HuH-7.5 (cell line): ENCODE measurements at places on chromosomes 16 and 17.

DNA sequence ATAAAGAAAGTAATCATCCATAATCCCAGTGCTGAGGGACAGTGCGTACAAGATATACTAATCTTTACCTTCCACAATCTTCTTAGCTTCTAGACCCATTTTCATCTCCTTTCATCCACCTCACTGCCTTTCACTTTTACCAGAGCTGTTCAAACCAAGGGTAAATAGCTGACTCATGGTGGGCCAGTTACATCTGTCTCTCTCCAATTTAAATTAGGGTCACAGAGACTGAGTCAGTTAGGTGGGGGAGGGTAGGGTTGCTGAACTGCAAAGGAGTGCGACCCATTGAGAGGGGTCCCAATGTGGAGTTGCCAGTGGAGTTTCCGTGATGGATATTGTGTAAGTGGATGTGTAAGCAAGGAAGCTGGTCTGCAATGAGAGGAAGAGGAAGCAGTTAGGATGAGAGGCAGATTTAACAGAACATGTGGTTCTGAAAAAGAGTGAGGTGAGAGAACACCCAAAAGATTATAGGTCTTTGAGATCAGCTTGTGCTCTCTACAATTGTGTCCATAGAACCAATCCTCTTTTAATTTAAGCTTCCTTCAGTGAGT, 83.5 kb downstream of the GP2 start:
- no peak for DNase-seq

- no peak for DNase-seq
These were observed 3.4 kb upstream of the MMD start for GRCh38 chr17:55424893-55425540.

DNA sequence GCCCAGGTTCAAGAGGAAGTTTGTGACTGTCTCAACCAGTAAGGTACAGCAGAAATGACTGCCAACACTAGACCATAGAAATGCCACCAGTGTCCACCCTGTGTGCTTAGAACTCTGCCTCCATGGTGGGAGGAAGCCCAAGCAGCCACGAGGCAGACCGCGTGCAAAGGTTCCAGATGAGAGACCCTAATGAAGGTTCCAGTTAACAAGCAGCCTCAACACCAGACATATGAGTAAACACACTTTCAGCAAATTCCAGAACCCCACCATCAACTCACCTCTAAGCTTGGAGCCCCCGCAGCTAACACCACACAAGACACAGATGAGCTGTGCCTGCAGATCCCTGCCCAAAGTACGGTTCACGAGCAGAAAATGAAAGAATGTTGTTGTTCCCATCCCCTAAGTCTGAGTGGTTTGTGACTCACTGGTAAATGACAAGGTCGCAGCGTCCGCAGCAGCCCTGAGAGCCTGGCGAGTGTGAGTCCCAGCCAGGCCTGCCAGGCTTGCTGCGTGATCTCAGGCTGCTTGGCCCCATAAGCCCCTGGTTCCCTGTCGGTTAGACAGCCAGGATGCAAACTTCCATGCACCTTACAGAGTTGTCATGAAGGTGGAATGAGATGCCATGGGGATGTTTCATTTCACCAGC, 193.7 kb downstream of the C16orf95 start:
- DNase-seq = no peak

GRCh38 chr17:74177018-74177450, 26.4 kb upstream of the RPL38 start:
- no peak for DNase-seq

GRCh38 chr16:57264381-57264780, 19.3 kb downstream of the ARL2BP start:
- DNase-seq = no peak

- no peak for DNase-seq
These were observed 9.2 kb downstream of the CASKIN2 start for GRCh38 chr17:75506134-75506533.

- DNase-seq = no peak
These were observed 6.7 kb upstream of the RPL38 start for GRCh38 chr17:74196541-74197317.

DNA sequence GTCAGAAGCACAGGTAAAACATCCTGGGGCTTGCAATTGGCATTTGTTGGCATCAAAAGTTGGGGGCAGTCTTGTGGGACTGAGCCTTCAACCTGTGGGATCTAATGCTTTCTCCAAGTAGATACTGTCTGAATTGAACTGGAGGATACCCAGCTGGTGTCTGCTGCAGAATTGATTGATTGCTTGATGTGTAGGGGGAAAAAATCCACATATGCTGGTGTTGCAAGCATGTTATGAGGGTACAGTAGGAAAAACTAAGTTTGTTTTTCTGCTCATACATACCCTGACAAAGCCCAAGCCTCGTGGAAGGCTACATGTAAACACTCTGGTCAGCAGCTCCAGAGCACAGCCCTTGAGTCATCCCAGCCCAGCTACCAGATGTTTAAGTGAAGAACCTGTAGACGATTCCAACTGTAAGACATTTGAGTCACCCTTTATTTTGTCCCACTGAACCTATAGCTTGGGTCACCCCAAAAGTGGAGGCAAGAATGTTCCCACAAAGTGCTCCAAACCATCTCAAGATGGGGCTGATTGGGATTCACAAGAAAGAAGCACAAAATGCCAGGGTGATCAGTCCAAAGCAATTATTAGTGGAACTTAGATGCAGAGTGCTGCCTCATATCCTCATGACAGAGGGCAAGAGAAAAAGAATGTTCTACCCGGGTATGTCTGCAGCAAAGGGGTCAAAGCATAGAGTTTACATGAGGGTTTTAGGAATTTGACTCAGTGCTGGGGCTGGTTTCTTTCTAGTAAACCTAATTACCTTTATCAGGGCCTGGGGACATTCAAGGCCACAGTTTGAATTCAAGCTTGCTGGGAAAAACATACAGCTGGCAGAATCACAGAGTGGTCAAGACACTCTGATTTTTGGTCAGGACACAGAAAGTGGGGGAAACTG, 9.6 kb upstream of the APPBP2 start:
- DNase-seq = no peak

GRCh38 chr17:18042983-18043382, 3.8 kb downstream of the GID4 start:
- DNase-seq = no peak

GRCh38 chr16:78877114-78877655, 723.4 kb downstream of the MAF start:
- no peak for DNase-seq

GRCh38 chr17:75151930-75152329, 2.4 kb downstream of the JPT1 start:
- no peak for DNase-seq

DNA sequence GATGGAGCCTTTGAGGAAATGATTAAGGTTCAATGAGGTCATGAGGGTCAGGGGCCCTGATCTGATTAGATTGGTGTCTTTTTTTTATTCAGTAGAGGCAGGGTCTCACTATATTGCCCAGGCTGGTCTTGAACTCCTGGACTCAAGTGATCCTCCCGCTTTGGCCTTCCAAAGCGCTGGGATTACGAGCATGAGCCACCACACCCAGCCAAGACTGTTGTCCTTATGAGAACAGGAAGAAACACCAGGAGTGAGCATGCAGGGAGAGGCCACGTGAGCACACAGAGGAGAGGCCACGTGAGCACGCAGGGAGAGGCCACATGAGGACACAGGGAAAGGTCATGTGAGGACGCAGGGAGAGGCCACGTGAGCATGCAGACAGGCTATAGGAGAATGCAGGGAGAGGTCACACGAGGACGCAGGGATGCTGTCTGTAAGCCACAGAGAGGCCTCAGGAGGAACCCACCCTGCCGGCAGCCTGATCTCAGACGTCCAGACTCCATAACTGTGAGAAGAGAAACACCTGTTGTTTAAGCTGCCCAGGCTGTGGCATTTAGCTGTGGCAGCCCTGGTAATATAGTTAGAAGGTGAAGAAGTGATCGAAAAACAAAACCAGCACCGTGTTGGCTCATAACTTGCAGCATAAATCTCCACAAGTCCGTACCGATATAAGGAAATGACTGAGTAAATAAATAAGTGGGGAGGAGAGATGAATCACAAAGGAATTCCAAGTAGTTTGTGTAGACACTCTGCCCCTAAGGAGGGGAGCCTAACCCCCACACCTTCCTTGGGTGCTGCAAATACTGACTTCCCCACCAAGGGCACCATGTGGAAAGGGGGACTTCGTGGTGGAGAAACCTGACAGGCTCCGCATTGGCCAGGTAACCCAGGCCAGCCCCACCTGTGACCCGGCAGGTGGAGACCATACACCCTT, 14.6 kb upstream of the CSNK1D start:
- no peak for DNase-seq

- no peak for DNase-seq
These were observed 26.4 kb downstream of the CMIP start for GRCh38 chr16:81470796-81471636.

- DNase-seq = no peak
These were observed 25.1 kb downstream of the KSR1 start for GRCh38 chr17:27481327-27481726.

DNA sequence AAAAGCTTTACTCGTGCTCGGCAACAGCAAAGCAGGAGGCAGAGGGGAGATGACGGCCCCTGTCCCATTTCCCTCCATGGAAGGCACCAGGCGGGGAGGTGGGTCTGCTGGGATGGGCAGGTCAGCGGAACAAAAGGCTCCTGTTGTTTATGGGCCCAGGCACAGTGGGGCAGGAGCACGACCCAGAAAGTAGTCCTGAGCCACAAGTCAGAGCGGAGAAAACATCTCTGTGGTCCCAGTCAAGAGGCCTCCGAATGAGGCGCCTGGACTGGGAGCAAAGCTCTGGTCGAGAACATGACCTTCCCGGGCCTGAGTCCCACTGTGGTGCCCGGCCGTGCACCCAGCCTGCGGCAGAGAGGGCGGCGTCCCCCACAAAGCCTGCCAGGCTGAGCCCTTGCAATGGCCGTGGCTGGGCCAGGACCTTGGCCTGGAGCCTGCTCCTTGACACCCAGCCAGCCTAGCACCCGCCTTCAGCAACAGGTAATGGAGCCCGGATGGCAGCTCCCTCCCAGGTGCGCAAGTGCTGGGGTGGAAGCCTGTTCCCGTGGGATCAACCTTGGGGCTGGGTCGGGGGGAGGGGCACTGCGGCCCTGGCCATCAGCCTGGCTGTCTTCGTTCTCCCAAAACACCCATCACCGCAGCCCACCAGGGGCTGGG, 3.6 kb downstream of the RFNG start:
- DNase-seq = no peak

DNA sequence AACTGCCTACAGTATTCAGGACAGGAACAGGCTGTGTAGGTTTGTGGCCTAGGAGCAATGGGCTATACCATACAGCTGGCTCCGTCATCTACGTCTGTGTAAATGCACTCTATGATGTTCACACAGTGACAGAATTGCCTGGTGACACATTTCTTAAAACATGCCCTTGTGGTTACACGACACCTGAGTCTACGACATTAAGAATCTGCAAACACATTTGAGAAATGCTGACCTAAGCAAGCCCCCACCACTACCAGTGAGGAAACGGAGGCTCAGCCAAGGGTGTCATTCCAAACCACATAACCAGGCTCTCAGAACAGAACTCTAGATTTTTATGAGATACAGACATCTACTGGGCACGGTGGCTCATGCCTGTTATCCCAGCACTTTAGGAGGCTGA, 23.5 kb downstream of the USP36 start:
- no peak for DNase-seq

DNA sequence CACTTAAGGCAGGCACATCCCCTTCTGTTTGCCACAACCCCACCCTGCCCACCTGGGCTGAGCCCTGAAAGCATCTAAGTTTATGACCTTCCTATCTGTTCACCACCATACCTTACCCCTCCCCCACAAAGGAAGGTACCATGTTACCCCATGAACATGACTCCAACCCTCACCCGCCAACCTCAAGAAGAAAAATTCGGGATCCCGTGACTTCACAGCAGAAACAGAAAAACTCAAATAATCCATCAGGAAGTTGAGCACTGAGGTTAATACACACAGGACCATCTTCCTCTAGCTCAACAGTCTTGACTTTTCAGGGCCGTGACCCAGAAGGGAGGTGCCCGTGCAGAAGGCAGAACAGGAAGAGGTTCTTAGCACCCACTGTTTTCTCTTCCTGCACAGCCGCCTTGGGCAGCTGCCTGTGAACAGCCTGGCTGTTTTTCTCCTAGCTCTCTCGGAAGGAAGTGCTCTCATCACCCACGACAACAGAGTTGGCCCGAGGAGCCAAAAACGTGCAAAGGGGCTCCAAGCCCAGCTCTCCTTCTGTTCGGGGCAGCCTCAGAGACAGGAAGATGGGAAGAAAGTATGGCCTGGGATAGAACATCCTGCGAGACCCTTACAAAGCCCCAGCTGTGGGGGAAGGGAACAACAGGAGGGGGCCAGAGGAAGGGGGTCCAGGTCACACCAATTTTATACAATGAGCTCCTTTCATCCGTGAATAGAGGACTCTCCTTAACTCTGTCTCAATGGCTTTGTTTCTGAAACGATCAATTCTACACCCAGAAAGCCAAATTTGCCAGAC, 101.1 kb downstream of the XYLT1 start:
- DNase-seq = no peak

GRCh38 chr16:64250866-64251265, 871.0 kb downstream of the CDH11 start:
- no peak for DNase-seq

- peak; percentile 13 for DNase-seq
These were observed 166.3 kb downstream of the ANKFN1 start for GRCh38 chr17:56319531-56319930.

DNA sequence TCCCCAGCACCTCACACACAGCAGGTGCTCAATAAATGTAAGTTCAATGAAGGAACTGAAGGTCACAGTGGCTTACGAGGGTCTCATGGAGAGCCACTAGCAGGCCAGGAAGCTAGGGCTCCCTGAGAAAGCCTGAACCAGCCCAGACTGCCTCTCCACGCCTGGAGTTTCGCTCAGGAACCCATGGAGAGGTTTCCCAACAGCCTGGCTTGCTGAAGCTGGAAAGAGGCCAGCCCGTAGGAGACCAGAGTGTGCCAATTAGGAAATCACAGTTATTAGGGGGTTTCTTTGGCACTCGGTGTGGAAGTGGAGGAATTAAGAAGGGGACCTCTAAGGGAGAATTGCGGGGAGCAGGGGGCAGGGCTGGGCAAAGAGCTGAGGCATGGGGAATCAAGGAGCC, 36.3 kb upstream of the CACNG1 start:
- no peak for DNase-seq

DNA sequence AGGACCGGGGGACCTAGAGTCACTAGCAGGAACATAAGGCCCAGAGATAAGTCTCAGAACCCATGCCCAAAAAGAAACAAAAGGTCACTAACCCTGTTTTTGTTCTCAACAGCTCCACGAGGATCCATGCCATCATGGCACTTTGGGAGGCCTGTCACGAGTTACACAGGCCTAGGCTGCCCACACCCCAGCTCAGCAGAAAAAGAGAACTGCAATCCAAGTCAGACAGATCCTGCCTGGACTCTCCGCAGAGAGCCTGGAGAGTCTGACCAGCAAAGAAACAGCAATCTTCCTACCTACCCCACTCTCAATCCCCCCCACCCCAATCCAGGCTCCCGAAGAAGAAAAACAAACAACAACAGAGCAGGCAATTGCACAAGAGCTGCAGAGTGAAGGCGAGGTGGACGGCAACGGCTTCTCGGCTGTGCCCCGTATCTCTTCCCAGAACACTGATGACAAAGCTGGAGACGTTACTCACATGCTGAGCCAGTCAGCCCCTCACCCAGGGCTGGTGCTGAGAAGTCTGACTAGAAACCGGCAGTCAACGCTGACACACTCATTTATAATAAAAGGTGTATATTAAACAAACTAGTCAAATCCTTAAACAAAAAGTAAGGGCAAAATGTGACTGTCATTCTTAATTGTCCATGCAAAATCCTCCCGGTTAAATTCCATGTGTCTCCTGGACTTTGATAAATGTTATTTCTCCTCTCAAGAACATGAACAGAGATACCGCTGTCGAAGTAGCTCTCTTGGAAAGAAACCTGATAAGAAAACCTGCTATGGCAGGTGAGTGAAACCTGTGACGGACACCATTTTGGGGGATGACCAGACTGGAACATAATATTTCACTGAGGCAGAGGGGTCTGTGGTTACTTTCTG, 89.3 kb downstream of the SMG6 start:
- DNase-seq = no peak
